Stimulated activated CD4-positive, alpha-beta T cell treated with anti-CD3 and anti-CD28 coated beads, Interleukin-1b, Interleukin-23, amount 100 ng/mL, for 48 hours (primary cell): ENCODE measurements at places on chromosomes 2 and 18.

DNA sequence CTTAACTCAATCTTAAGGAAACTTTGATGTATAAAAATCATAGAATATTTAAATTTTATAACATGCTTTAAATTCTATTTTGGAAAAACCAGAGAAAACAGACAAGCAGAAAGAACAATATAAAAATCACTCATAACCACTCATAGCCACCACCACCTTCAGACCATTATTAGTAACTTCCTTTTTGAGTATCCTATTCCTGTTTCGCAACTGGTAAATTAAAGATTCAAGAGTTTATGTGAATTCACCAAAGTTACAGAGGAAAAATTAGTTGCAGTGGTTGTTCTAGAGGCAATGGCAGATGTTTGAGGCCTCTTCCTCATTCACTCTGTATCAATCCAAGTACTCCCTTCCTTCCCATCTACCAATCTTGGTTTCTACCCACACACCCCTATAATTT lies 49.3 kb upstream of the PROKR1 start:
- DNase-seq: no peak

DNA sequence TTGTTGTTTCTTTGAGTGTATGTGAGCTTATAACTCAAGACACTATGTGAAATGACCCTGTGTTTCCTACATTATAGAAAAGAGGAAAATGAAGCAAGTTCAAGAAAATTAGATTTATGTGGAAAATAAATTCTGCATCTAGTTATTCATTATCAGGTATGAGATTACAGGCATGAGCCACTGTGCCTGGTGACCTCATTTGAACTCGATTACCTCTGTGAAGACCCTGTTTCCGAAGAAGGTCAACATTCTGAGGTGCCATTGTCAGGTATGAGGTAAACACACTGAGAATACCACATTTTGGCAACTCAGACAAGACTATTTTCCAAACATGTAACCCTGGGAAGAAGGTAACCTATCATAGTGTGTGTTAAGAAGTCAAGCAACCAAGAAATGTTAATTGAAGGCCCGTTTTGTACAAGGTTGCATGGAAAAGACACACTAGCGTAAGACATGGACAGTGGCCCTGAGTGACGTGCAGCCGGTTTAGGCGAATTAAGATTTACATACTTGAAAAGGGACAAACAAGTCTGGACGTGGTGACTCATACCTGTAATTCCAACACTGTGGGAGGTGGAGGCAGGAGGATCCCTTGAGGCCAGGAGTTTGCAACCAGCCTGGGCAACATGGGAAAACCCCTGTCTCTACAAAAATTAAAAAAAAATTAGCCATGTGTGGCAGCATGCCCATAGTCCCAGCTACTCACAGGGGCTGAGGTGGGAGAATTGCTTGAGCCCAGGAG lies 186.6 kb downstream of the NEDD4L start:
- no peak for DNase-seq

DNA sequence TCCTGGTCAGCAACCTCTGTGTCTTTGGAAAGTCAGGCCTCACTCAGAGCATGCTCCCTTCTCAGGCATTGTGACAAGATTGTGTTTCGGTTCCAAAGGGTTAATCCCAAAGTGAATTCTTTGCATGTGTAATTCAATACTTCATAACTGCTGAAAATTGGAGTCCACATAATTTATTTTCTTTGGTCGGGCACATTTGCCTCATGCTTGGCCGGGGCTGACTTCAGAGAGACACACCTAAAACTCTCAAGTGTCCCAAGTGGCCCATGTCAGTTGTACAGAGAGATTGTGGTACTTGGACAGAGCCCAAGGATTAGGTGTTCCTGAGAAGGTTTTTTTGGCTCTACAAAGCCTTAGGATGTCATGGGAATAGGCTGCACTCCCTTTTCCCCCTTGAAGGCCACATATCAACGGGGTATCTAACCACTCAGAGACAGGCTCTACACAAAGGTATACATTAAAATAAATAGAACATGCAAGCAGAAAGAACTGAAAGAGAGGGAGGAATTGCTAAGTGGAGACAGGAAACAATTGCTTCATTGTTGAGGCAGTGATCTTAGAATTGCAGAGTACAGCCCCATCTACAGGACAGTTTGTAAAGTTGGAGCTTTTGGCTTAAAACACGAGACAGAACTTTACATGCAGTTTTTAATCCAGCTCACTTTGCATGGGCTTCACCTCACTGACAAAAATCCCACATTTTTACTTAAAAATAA lies 1232.3 kb upstream of the ZEB2 start:
- no peak for DNase-seq

- no peak for DNase-seq
These were observed 790.3 kb downstream of the ERBB4 start for GRCh38 chr2:211748339-211748738.

DNA sequence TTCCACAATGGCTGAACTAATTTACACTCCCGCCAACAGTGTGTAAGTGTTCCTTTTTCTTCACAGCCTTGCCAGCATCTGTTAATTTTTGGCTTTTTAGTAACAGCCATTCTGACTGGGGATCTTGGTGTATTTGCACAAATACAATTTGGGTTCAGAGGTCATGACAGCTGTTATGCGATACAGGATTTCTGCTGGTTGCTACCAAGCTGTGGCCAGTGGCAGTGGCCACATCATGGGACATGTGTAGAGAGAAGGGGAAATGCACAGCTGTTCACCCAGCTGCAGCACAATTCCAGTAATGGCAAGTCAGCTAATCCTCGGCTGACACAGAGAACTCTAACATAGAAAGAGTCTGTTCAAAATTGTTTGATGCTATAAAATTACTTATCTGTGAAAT lies 21.0 kb upstream of the SELENOI start:
- DNase-seq: no peak

GRCh38 chr2:209680596-209680995 lies 91.0 kb upstream of the UNC80 start:
- no peak for DNase-seq

- no peak for DNase-seq
These were observed 232.7 kb upstream of the COPS8 start for GRCh38 chr2:236852977-236853374.

GRCh38 chr2:5826979-5827655 lies 134.9 kb downstream of the SOX11 start:
- DNase-seq: no peak

DNA sequence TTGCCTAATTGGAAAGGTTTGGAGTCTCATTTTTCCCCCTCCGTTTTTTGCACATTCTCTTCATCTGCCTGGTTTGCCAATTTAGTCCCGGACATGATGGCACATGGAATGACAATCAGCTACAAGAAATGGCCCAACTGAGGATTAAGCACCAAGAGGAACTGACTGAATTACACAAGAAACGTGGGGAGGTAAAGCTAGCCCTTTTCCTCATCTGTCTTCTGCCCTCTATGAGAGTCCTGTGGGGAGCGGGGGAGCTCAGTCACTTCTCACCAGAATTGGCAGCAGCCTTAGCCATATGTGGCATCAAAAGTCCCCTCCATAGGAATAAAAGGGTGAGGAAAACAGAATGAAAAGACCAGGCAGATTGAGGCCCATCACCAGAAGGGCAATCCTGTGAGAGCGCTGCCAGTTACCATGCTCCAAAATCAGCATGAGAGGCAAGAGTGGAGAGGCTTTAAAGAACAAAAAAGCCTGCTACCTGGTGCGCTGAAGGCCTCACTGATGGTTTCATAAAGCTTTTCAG lies 11.6 kb downstream of the ATG16L1 start:
- DNase-seq: no peak

- no peak for DNase-seq
These were observed 181.8 kb downstream of the SP3 start for GRCh38 chr2:173783382-173783781.

DNA sequence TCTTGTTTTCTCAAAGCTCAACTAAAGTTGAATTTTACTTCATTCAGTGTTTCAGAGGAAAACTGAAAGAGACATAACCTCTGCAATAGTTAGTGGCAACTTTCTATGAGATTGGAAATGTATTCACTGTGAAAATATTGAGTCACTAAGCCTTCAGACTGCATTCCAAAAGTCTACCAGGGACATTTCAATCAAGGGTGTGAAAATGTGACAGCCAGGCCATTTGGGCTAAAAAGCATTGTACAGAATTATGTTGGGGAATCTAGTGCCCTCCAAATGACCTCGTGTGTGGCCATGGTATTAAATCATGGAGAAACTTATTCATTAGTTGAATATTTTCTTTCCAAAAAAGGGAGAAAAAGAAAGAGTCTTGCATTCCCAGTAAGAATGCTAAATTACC lies 251.9 kb downstream of the GRB14 start:
- no peak for DNase-seq

- peak; percentile 33 for DNase-seq
These were observed 19.0 kb upstream of the CCNYL1 start for GRCh38 chr2:207692206-207693065.

GRCh38 chr18:78559584-78559983 lies 420.0 kb upstream of the SALL3 start:
- DNase-seq: no peak

DNA sequence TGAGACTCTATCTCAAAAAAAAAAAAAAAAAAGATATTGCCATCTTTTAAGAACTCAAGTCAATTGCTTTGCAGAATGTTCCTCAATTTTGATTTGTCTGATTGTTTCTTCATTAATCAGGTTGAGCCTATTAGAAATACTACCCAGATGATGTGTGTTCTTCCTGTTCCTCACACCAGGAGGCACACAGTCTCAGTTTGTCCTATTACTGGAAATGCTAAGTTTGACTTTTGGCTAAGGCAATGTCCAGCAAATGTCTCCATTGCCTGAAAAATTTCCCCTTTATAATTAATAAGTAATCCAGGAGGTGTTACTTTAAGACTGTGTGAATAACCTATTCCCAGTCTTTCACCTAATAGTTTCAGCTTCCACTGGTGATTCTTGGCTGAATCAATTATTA lies 28.4 kb downstream of the BOLA3 start:
- DNase-seq: no peak
